CD4-positive, alpha-beta T cell treated with Interleukin-17A for 1 hour (primary cell): ENCODE measurements at places on chromosomes 2 and 18.

GRCh38 chr2:236366397-236366796 is 102.2 kb upstream of the ASB18 start:
- DNase-seq, result peak; percentile 60

GRCh38 chr2:114032705-114033104 is 142.8 kb downstream of the ACTR3 start:
- no peak for DNase-seq

- no peak for DNase-seq
Measured at GRCh38 chr18:24195296-24196053, 56.6 kb downstream of the CABYR start.

DNA sequence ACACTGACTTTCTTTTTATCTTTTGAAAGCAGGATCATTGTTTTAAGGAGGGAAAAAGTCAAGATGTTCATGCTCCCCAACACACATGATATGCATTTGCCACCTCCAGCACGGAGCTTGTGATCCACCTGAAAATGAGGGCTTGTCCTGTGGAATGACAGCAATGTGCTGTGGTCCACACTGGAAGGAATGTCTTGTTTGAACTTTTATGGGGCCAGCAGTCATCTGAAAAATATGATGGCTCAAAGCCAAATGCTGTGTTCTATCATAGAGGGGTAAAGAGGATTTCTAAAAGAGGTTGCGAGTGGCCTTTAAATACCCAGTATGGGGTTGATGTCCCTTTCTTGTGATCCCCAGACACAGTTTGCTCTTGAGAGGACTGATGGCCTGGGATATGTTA is 226.5 kb upstream of the SPRED2 start:
- DNase-seq, result no peak

- no peak for DNase-seq
Measured at GRCh38 chr2:72270556-72271275, 123.1 kb upstream of the CYP26B1 start.

DNA sequence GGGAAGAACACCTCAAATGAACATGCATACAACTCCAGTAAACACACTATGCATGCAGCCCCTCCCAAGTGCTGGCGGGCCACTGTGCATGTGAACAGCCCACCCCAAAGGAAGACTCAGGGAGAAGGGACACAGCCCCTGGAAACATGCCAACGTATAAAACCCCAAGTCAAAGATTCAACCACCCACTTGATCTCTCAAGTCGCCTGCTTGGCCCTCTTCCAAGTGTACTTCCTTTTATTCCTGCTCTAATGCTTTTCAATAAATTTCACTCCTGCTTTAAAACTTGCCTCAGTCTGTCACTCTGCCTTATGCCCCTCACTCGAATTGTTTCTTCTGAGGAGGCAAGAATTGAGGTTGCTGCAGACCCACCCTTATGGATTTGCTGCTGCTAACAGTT is 139.1 kb downstream of the C1D start:
- no peak for DNase-seq

DNA sequence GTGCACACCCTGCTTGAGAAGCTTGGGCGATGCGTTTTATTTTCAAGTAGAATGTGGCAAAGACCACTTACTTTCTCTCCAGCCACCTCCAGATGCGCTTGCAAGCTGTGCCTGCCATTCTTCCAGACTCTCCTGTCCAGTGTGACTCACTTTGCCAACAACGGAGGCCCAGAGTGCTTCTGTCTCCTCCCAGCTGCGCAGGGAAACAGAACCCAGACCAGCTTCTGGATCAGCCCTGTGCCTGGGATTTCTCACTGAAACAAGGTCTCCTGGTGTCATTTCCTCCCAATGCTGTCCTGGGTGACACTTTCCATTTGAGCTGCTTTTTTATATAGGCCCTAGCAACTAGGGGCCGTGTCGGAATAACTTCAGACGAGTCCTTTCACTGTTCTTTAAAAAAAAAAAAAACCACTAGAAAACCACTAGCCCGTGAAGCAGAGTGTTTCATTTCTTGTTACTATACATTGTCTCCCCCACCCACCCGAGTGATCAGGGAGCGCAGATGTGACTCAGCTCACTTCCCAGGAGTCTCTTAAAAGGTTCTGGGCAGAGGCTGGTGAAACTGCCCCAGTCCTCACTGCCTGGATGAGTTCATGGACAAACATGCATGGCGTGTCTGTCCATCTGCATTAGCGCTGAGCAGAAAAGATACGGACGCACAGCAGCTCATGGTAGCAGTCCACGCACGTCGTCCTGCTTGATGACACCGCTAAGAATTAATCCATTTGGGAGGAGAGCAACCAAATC is 25.3 kb upstream of the RPL31 start:
- DNase-seq, result no peak

GRCh38 chr2:146584316-146584715 is 1260.5 kb upstream of the ACVR2A start:
- no peak for DNase-seq

DNA sequence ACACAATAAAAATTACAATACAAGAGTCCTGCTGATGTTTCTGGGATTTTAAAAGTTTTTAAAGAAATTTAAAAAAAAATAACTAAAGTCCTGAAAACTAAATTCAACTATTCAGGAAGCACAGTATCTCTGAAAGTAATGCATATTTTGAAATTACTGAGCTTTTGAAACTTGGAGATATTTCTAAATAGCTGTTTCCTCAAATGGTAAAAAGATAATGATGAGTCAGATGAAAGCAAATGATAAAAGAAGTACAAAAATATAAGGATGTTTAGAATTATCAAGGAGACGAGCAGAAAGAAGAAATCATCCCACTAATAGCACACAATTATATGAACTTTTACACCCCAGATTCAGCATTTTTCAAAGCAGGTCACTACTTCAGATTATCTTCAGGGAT is 90.2 kb upstream of the SLC25A52 start:
- DNase-seq, result no peak

DNA sequence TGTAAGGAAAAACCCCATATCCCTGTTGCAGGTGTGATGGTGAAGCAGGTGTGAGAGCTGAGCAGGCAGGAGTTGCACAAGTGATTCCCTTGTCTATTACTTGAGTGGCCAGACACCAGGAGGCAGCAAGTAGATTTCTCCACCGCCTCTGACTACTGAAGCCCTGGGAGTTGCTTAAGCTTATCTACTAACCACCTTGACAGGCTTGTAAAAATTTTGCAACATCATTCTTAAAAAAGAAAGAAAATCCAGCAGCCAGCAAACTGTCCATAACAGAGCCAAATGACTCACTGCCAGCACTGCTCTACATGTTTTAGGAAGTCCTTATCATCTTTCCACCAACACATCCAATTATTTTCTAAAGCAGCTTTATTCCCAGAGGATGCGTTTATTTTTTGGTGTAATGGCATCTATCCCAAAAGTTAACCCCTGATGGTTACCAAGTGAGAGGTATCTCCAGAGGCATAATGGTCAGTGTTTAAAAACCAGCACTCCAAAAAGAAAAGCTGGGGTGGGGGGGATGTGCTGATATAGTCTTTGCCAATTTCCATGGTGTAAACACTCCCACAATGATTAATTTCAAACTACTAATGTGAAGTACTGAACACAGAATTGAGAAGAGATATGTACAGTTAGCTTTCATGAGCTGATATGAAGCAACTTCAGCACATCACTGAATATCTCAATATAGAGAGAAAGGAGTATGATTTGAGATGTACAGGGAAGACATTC is 16.3 kb upstream of the GPR39 start:
- DNase-seq, result no peak

DNA sequence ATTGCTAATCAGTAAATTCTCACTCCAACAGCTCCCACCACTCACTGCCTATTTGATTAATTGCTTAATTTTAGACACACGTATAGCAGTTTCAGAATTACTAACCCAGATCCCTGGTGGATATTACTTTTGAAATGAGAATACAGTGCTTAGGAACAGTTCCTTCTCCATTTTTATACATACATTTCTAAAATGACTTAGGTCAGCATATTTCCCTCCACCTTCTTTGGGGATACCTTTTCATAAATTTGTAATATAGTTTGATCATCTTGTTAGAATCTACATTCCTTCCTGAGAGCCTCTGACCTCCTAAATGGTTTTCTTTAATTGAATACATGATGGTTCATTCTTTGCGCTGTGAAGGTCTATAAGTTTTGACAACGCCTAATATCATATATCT is 279.8 kb upstream of the NETO1 start:
- no peak for DNase-seq

DNA sequence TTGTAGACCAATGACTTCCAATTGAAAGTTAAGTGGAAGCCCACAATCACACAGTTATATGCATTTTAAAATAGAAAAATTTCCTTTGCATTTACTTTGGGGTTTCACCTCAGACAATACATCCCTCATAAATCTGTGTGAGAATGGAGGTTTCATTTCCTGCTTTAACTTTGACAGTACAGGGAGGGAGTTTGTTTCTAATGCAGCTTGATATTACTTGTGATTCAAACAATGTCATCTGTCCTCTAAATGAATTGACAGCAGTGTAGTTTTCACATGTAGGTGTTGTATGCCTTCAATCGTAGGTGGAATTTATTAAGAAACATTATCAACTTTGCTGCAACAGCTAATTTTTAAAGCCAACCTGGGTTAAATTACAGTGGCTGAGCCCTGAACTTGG is 75.2 kb downstream of the TMEFF2 start:
- DNase-seq, result no peak

DNA sequence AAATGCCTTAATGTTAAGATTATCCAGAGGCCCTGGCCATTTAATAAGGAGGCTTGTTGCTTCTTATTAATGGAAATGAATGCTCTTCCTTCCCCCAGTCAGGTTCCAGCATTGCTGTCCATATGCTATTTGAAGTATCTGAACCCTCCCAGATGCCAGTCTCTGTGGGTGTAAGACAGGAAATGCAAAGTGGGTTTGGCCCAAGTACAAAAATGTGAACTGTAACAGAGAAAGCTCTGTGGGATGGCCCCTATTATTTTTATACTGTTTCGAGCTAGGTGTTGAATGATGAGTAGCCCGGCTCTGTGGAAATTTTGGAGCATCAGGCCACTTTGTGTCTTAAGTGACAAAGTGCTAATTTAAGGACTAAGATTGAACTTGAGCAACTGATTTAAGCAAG is 141.0 kb downstream of the UXS1 start:
- peak; percentile 41 for DNase-seq

DNA sequence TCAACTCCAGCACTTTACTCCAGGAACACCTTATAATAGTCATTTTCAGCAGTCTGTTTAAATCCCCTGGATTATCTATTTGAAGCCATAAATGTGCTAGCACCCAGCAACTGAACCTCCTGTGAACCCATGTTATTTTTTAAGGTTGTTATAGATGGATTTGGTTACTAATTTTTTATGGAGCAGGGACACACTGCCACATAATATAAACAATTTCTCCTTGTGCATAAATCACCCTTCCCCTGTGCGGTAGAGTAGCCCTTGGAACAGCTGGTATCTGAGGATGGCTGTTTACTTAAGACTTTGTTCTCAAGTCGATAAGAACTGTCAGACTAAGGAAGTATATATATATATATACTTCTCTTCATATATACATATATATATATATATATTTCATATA is 367.4 kb downstream of the EPHA4 start:
- no peak for DNase-seq

GRCh38 chr18:76169733-76170132 is 325.3 kb downstream of the ZNF516 start:
- DNase-seq, result no peak

DNA sequence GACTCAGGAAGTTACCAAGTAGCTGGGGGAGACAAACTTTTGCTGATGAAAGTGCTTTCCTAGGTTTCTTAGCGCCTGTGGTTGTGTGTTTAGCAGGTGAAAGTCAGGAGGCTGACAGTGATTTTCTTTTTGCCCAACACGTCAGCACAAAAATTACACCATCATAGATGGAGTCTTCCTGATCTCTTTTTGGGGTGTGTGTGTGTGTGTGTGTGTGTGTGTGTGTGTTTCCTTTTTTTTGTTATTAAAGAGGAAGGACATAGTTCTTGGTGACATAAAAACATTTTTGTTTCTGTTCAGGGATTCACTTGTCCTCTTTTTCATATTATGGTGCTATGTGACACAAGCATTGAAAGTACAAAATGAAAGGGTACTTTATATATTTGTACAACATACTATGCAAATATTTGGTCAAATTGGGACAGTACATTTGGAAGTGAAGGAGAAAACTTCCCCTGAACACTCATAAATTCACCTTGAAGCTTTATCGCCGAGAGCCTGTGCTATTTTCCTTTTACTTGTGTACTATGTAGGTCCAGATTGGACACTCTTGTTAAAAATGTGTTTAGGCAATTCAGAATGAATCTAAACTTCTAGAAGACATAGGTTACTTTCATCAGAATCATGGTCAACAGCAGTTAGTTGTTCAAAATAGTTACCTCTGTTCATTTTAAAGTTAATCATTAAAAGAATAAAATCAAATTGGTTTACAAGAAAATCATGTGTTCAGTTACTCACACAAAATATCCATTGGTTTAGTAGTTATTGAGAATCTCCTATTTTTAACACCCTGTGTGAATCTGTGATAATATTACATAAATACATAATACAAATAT is 491.9 kb downstream of the IRS1 start:
- no peak for DNase-seq

- DNase-seq, result no peak
Measured at GRCh38 chr18:79794846-79795245, 2.9 kb upstream of the KCNG2 start.

GRCh38 chr2:119231975-119232665 is 8.5 kb downstream of the STEAP3 start:
- DNase-seq, result no peak
